WERI-Rb-1 (cell line): ENCODE measurements at places on chromosomes 16 and 17.

DNA sequence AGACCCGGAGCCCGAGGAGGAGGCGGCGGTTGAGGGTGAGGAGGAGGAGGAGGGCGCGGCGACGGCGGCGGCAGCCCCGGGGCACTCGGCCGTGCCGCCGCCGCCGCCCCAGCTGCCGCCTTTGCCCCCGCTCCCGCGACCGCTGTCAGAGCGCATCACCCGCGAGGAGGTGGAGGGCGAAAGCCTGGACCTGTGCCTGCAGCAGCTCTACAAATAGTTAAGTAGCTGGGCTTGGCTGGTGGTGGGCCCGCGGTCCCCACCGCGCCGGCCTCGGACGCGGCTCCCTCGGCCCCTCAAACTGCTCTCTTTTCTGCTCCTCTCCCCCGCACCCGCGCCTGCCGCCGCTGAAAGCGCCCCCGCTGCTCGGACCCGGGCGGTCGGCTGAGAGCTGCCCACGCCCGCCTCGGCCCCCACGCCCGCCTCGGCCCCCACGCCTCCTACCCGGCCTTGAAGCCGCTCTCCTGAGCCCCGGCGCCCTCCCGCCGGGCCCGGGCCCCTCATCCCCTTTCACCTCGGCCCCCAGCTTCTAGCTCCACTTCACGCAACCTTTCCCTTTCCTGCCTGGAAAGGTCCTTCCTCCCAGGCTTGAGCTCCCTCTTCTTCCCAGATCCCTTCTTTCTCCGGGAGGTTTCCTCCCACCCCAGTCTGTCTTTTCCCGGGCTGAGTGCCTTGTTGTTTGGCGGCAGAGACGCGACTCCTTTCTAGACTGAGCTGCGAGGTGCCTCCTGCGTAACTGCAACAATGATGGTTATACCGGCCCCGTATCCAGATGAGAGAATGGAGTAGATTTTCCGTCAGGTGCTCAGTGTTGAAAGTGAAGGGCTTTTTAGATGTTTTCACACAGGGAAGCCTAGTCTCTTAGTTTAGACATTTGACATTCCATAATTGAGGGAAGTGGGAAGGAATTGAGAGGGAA, 850 bp downstream of the PPM1E start:
- DNase-seq = peak; percentile 37

- DNase-seq = no peak
Measured at GRCh38 chr17:9798724-9799123, 7.3 kb upstream of the DHRS7C start.

DNA sequence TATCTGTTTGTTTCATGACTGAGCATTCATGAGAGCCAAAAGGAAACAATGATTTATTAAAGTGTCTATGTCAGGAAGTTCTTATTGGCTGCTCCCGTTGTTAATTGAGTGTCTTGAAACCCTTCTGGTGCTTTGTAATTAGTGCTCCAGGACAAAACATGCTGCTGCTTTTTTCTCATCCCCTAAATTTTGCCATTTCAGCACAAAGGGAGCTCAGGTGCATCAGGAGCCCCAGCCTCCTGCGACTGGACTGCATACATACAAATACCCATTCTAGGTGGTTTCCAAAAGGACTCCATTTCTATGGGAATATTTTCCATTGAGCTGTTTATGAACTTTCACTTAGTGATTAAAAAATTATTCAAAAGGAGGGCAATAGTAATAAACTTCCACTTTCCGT, 354.0 kb downstream of the CDH13 start:
- no peak for DNase-seq

DNA sequence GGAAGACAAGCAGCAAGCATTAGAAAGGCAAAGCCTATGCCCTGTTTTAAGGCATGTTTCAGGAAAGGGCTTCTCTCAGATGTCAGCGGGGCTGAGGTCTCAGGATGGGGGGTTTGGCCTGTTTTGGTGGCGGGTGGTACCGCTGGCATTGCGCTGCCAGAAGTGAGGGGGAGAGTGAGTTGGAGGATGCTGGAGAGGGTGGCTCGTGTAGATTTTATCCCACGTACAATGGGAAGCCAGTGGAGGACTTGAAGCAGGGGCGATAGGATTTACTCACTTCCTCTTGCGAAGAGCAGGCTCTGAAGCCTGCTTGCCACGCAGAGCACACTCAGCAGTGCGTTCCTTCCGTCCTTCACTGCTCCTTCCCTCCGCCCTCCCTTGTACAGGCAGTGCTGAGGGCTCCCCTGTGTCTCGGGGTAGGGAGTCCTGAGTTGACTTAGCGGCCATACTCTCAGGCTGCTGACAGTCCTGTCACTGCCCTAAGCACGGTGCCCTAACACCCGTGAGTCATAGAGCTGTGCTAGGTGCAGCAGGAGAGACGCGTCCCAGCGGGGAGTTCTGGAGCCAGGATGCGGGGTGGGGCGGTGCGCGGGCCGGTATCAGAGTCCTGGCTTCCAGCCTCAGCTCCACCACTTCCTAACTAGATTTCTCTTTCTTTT, 113.1 kb downstream of the SNX29 start:
- no peak for DNase-seq

- no peak for DNase-seq
Measured at GRCh38 chr16:66728117-66728787, 23.2 kb downstream of the DYNC1LI2 start.

DNA sequence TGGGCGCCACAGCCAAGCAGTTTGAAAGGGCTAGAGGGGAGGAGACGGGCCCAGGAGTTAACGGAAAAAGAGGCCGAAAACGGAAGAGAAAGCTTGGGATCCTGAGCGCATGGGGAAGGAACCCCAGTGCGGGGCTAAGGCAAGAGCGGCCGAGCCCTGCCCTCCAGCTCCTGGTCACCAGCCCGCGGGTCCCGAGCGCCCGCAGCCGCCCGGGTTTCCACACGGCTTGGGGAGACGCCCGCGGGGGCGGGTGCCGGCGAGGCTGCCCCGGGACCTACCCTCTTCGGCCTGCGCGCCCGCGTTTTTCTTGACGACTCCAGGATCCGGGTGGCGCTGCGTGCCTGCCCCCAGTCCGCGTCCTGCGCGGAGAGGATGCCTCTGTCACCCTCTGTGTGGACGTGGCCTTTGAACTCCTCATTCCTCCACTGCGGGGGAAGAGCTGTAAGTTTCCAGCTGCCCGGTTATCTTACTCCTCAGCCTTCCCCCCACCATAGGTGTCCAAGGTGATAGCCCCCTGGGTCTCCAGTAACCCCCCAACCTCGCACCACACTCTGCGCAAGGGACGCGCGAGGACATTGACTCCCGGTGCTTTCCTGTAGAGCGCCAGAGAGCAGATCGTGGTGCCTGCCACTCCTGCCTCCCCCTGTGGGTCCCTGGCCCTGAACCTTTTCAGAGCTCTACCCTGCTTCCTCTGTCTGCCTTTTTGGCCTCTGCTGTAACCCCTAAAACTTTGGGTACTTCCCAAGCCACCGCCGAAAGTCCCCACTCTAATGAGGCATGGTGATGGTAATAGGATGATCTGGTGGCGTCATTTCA, 1.7 kb upstream of the CDH11 start:
- peak; percentile 16 for DNase-seq

- no peak for DNase-seq
Measured at GRCh38 chr17:20035501-20035900, 26.3 kb downstream of the SPECC1 start.

- DNase-seq = no peak
Measured at GRCh38 chr17:44925731-44926697, 10.7 kb upstream of the GFAP start.

DNA sequence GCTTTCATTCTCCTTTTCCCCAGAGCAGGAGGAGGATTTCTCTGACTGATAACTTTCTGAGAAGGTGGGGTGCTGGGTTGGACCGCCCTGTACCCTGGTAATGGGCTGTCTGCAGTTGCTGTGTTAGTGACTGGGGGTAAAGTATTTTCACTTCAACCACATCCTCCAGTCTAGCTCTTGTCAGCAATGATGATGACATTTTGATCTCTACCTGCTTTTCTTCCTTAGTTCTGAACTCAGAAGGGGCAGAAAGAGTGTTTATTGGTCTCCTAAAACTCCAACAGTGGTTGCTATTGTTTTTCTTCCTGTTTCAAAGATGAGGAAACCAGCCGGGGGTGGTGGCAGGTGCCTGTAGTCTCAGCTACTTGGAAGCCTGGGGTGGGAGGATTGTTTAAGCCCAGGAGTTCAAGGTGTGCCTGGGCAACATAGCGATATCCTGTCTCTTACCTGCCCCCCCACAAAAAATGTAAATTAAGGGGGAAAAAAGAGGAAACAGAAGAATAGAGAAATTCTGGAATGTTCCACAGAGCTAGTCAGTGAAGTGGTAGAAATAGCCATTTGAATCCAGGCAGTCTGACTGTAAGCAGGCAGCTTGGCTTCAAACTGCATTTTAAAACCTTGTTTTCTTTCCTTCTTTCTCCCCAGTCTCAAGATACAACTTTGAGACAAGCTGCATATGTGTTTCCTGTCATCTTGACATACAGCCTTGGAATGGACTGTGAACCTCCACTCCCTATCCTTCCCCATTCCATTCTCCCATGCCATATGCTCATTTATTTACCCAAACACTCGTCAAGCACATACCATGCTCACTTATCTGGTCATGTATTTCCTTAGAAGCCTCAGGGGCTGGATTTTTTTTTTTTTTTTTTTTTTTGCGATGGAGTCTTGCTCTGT, 3.3 kb upstream of the N4BP1 start:
- no peak for DNase-seq

- no peak for DNase-seq
Measured at GRCh38 chr17:31416503-31416923, 25.0 kb downstream of the RAB11FIP4 start.

DNA sequence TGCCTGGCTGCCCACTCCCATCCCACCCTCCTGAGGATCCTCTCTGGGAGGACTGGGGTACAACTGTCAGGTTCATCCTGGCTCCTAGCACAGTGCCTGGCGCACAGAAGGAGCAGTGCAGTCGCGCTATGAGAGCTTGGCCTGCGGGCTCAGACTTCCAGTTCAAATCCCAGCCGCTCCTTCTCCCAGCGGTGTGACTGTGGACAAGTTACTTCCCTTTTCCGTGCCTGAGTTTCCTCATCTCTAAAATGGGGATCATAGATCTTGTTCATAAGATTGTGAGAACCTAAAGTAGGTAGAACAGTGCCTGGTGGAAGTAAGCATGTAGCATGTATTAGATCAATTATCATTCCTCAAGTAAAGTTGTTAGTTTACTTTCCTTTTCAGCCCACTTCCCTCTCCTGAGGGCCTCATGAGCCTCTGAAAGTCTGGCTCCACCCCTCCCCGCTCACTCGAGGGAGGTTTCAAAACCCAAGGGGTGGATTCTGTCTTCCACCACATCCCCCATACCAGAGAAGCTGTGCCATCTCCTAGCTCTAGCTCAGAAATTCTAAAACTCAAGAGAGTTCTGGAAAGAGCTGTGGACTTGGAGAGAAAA, 19.9 kb upstream of the COL1A1 start:
- DNase-seq = no peak

- peak; percentile 32 for DNase-seq
Measured at GRCh38 chr17:2736956-2737355, 12.5 kb downstream of the CCDC92B start.

DNA sequence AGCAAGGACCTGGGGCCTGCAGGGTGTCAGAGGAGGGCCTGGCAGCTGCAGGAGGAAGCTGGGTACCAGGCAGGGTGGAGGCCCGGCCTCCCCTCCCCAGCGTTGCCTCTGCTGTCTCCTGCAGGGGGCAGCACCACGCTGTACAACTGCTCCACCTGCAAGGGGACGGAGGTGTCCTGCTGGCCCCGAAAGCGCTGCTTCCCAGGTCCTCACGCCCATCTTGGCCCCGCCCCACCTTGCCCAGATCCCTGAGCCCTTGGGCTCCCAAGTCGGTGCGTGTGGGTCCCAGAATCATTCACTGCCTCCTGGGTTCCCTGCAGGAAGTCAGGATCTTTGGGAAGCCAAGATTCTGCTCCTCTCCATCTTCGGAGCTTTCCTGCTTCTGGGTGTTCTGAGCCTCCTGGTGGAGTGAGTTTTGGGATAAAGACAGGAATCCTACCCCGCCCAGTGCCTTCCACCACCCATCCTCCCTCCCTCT, 1.2 kb downstream of the TMEM95 start:
- DNase-seq = peak; percentile 93

- DNase-seq = no peak
Measured at GRCh38 chr17:14510136-14510535, 209.3 kb downstream of the HS3ST3B1 start.

DNA sequence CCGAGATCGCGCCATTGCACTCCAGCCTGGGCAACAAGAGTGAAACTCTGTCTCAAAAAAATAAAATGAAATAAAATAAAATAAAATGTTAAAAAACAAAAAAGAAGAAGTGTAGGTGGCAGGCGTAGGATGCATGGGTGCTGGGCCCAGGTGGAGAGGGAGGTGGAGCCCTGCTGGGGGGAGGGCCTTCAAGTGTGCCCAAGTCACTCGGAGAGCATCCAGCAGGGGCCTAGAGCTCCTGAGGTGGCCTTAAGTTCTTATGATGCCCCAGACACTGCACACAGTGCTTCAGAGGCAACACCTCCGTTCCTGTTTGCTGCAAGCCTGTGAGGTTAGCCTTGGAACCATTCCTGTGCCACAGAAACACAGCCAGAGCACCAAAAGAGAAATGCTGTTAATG, 23.2 kb downstream of the IL4R start:
- no peak for DNase-seq

DNA sequence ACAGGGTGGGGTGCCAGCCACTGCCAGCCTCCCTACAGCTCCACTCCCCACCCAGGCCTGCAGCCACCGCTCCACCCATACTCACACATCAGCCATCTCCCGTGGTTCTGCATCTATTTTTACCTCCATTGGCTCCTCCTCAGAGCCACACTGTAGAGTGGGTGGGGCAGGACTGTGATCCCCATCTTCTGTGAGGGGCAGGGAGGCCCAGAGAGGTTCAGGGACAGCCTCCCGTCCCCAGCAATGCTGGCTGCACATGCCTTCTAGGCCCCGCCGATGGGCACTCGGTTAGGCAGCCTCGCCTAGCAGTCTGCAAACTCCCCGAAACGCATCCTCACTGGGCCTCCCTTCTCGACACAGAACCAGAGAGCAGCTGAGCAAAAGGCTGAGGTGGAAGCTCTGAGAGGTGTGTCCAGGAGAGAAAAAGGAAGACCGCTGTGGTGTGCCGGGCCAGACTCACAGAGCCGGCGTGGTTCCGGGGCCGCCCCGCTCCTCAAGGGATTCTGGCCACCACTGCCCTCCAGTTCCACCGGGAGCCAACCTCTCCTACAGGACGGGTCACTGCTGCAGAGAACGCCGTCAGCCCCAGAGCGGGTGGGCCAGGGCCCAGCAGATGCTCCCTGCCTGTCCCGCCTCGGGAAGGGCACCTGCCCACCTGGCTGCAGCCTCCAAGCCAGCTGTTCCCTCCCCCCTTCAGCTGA, 71.9 kb downstream of the ABR start:
- DNase-seq = peak; percentile 28

DNA sequence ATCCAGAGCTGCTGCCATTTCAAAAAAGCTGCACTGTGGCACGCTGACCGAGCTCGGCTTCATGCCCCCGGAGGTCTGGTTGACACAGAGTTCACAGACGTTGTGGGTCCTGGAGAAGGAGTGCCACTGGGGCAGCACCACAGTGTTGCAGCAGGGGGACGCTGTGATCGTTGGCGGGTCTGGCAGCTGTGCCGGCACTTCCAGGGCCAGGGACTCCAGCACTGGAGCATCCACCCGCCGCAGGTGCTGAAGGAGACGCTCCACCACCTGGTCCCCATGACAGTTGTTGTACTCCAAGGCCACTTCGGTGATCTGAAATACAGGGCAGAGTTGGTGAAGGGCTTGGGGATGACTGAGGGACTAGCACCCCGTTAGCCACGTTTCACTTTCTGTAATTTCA, 23.5 kb downstream of the SNN start:
- DNase-seq = no peak
